ENCODE measurements at places on chromosomes 1 and 21.

DNA sequence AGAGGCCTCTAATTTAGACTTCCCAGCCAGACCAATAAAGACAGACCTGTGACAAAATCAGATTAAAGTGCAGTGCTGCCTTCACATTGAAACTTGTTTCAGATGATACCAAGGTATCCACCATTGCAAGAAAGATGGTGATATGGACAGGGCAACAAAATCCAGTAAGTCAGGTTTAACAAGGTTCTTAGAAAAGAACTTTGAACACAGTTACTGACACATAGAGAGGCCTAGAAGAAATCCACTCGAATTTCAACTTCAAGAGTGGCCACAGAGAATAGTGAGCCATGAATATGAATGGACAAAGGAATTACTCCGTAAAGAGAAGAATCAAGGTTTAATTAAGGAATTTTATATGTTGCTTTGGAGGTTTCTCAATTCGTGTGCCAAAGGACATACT is 230.4 kb downstream of the KCNT2 start:
- DNase-seq, result no peak

DNA sequence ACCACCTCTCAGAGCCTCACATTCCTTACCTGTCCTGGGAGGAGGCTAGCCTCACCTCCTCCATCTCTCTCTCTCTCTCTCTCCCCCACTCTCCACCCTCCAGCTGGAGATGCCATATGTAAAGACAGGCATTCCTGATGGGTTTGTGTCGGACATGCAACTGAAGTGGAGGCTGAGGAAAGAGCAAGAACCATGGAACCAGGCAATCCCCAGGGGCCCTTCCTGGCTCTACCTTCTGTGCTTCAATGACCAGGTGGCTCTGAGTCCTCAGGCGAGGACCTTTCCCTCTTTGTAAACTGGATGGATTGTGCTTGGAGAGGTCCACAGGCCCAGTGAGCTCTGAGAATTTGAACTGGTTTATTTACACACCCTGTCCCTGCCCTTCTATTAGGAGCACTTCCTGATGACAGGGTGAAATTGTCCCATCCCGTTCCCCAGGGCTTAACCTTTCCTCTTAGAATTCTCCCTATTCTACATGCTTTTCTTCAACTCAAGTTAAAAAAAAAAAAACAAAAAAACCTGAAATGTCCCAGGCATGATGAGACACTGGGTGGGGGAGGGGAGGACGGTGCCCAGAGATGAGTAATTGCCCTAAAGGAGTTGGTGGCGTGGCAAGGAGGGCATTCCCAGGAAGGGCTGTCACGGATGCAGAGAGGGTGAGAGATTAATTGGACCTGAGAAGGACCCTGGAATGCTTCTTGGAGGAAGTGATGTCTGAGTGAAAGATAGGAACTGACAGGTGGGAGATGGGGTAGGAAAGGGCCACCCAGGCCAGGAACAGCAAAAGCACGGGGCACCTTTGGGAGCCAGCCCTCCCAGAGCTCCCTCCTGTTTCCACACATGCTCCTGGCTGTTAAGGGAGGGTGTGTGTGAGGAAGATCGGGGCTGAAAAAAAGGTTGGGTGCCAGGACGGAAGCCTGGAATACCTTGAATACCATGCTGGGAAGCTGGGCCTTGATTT is 50.2 kb upstream of the WASF2 start:
- DNase-seq, result no peak

DNA sequence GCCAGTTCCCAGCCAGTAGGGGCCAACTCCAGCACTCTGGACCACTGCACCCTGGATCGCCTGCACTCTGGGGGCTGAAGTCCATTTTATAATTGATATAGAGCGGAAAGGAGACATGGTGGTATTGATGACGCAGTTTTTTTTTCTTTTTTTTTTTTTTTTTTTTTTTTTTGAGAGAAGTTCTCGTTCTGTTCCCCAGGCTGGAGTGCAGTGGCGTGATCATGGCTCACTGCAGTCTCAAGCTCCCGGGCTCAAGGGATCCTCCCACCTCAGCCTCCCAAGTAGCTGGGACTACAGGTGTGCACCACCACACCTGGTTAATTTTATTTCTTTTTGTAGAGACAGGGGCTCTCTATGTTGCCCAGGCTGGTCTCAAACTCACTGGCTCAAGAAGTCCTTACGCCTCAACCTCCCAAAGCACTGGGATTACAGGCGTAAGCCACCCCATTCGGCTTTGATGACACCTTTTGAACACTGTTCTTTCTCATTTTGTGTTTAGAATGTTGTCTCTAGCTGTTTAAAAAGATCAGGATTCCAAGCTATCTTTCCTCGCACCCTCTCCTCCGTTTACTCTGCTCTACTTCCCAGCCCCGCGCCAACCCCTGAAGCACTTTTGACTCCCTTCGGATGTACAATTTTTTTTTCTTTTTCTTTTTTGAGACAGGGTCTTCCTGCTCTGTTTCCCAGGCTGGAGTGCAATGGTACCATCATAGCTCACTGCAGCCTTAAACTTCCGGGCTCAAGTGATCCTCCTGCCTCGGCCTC is 960 bp downstream of the MX2 start:
- no peak for DNase-seq

DNA sequence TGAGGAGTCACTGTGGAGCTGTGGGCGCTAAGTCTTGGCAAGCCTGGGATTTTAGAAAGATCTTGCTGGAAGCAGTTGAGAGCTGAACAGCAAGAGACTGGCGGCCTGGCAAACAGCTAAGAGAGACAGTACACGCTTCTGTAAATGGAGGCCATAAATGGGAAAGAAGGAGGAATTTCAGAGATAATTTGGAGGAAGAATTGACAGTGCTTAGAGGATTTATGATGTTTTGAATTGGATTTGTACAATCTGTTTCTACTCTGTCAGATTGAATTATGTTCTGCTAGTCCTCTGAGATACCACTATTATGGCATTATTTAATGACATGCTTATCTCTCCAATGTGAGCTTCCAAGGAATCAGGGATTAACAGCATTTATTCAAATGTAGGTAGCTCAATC is 50.1 kb downstream of the ABCA4 start:
- DNase-seq, result no peak

GRCh38 chr1:116096013-116096618 is 15.1 kb upstream of the MAB21L3 start:
- no peak for DNase-seq

GRCh38 chr1:206890125-206891060 is 6.8 kb upstream of the IL24 start:
- DNase-seq, result no peak

Measured in activated naive CD4-positive, alpha-beta T cell treated with Interleukin-2 at 50 U/mL for 16 hours (primary cell).